ENCODE measurements at places on chromosomes 12 and 14.

DNA sequence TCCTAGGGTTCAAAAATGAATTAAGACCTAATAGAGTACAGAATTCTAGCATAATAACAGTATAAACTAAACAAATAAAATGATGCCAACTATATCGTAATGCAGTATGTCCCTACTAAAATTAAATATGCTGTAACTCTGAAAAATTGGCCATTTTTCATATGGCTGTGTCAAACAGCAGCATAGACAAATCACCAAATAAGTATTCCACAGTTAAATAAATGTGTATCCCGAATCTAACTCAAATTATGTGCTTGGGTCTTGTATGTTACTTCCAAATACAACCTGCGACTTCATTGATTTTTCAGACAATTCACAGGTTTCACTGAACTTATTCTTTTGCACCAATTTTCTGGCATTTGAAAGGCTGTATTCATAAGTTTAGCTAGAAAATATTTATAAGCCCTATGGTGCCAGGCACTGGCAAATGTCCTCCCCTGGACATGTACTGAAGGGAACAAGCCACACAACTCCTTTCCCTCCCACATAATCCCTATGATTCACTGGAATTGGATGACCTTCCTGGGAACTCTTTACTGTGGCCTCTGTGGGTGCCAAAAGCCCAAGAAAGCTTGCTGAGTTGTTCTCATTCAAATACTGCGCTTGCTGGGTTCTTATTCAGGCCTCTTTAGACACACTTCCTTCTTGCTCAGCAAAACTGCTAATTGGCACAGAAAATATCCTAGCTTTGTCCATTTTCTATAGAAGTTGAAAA is 108.8 kb downstream of the KITLG start:
- peak; percentile 52 for DNase-seq

DNA sequence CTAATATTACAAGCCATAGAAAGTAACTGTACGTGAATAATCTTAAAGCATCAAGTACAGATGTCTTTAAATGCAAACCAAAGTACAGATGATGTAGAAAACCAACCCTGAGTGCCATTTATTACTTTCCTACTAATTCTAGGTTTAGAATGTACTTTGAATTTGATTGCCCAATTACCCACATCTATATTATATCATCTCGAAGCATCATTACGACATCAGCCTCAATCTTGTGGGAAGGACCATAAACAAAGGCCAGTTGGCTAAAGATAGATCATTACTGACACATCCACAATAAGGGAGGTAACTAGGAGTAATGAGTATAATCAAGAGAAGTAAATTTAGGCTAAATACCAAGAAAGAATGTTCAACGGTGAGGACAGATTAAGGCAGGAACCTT is 478.9 kb downstream of the BCAT1 start:
- DNase-seq = no peak

DNA sequence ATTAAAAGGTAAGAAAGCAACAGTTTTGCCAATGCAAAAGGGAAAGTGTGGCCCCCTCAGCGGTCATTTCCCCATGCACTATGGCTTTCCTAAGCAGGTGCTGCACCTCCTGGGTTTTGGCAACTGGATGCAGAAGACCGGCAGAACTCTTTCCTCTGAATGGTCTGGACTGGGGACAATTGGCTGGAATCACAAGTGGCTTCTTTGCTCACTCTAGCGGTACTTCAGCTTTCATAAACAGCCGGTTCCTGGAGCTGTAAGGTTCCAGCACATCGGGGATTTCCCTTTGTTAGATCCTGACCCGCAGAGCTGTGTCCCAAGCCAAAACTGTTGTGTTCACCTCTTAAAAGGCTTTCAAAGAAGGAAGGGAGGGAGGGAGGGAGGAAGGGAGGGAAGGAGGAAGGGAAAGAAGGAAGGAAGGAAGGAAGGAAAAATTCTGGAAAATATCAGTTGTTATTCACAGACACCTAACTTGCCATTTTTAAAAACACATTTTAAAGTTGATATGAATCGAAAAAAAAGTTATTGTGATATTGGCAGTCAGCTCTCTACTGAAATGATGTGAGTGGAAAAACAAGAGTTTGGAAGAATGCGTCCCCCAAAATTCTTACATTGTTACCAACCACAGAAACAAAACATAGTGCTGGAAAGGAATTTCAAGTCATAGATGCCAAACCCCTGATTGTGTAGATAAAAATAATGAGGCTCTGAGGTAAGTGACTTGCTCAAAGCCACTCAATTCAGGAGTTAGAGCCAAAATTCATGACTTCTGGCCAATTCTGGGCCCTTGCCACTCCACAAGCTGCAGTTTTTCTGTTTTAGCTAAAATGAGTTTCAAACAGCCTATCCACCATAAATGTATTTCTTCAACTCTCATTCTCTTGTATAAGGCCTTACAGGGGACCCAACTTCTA is 220.6 kb upstream of the HMGA2 start:
- DNase-seq = peak; percentile 69

DNA sequence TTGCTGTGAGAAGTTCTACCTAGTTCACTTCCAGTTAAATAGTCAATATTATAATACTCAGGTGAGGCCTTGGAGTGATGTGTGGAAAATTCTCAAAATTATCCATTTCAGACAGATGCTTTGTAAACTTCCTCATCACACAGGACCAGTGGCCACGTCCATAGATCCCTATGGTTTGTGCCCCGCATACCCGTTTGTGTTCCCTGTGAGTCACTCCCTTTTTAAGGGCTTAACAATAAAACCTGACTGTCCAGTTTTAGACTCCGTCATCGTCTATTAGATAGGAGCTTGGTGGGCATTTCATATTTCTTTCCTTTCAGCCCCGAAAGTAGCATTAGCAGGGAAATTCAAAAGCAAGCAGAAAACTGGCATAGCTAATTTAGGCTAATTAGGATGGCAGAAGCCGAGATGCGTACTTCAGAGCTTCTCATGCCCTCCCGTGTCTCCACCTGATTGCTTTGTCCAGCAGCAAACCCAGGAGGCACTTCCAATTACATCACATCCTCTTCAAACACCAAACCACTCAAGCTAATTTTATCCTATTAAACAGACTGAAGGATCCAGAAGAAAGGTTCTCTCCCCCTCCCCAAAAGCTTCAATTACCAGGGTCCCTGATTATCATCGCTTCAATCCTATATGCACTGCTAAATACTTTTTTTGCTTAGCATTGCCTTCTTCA is 186.6 kb upstream of the OTX2 start:
- no peak for DNase-seq

- peak; percentile 52 for DNase-seq
These were observed 771 bp downstream of the DAAM1 start for GRCh38 chr14:59189091-59189785.

DNA sequence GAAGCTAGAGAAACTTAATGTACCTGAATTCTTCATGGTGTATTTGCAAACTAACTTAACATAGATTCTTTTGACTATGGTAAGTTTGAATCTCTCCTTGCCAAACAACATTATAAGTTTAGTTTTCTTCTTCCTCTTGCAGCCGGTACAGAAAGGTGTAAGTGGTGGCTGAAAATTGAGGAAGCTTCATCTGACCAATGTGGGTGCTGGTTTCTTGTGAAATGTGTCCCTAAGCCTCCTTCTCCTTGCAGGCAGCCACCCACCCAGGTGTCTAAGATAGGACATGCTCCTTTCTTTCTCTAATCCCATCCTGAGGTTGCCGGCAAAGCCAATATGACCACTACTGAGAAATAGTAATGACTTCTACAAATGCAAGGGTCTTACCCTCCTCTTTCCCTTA is 20.6 kb downstream of the GSG1 start:
- no peak for DNase-seq

DNA sequence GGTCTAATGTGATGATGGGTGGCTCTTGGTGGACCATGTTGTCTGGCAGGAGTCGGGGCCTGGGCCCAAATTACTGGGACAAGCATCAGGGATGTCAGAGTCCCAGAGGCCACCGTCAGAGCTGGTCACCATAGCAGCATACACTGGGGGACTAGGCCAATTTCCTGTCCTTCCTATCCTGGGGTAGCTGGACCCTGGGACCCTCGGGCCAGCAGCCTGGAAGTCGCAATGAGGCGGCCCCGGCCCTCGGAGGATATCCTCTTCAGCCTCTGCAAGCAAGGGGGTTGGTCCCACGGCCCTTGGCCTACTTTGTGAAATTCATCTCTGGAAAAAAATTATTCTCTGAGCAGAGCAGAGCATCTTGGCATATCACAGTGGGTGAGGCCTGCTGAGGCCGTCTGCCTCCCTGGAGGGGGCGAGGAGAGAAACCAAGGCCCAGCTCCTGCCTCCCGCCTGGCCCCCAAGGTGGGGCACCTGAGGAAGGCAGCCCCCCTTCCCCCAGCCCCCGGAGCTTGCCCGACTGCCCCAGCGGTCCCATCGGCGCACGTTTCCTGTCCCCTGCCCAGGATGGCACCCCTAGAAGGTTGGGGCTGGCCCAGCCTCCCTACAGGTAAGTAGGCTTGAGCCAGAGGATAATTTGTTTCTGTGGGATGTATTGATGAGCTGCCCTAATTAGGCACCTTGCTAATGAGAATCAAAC is 135.0 kb upstream of the MYL2 start:
- no peak for DNase-seq

- no peak for DNase-seq
These were observed 612.4 kb downstream of the NRXN3 start for GRCh38 chr14:78782551-78782950.

DNA sequence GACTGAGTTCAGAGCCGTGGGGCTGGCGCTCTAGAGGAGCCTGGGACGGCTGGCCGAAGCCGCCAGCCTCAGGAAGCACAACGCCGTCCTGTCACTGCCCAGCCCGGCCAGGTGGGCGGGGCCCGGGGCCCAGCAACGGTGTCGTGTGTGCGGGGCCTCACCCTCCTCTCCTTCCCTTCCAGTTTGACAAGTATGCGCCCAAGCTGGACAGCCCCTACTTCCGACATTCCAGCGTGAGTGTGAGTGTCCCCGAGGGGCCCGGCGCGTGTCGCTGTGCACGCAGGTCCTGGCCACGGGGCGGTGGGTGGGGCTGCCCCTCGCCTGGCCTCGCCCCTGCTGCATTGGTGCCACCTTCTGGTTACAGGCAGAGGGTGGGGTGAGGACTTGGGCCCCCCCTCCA is 38.3 kb downstream of the LRCOL1 start:
- no peak for DNase-seq

DNA sequence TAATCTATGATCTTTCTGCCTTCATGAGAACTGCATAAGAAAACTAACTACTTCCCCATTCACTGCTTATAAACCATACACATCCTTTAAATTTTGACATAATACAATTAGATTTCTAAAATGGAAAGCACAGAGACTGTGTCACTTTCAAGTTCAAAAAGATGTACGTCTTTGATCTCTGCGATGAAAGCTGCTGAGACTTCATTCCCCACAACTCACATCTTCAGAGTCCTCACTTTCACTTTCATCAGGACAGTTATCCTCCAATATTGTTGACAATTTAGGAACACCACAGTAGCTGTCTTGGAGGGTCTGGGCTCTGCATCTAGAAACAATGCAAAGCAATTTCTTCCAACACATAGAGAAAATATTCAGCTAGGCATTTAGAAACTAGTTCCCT is 47.9 kb upstream of the KCNC2 start:
- no peak for DNase-seq

GRCh38 chr14:64639340-64639821 is 64.8 kb upstream of the PLEKHG3 start:
- DNase-seq = no peak

GRCh38 chr14:35808076-35808637 is 938 bp downstream of the RALGAPA1 start:
- DNase-seq = no peak

- no peak for DNase-seq
These were observed 31.5 kb upstream of the FGF6 start for GRCh38 chr12:4477129-4477528.

DNA sequence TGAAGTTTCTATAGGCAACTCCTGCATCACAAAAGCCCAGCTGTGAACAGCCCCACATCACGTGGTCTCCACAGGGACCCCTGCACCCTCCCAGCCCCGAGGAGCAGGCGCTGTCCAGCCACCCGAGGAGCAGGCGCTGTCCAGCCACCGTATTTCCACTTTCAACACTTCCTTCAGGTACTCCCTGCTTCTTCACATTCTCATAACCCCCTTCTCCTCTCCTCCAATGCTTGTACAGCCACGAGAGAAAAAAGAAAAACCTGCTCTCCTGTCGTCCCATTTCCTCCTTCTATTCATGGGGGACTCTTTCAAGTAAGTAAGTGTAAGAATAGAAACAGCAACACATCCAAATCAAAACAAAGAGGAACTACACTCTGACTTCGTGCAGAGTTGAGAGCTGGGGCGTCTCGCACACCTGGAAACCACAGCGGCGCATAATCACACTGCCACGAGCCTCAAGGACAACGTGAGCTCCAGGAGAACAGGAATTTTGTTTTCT is 11.9 kb downstream of the CDC42BPB start:
- no peak for DNase-seq

GRCh38 chr14:21015312-21015711 is 9.5 kb downstream of the NDRG2 start:
- DNase-seq = no peak

- DNase-seq = no peak
These were observed 59.1 kb upstream of the HECTD1 start for GRCh38 chr14:31266437-31267331.

DNA sequence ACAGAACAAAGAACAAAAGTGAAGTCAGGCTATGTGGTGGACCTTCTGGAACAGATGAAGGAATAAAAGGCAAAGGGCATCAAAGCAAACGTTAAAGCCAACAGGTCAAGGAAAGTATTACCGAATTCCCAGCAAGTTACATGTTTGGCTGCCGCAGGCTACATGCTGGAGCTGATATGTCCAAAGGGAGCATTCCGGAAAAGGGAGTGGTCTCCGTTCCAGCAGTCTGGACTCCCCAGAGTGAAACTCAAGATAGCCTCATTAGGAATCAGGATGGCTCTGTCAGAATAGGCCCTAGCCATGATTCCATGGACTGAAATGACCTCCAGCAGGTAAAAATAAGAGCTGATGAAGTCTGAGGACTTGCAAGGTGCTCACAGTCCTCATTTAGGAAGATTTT is 379.8 kb upstream of the PRICKLE1 start:
- no peak for DNase-seq

DNA sequence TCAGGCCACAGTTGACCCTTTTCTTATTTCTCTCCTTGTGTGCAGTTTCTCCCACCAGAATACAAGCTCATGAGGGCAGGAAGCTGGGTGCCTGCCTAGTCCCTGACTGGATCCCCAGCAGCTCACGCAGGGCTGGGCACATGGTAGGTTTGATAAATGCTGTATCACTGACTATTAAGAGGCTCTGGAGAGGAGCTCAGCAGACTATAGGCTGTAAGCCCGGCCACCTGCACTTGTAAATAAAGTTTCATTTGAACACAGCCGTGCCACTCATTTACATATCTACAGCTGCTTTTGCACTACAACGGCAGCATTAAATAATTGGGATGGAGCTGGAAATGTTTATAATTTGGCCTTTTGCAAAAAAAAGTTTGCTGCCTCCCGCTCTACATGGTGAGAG is 32.0 kb downstream of the CHGA start:
- no peak for DNase-seq

- peak; percentile 12 for DNase-seq
These were observed 952 bp downstream of the DRAM1 start for GRCh38 chr12:101878243-101878821.

DNA sequence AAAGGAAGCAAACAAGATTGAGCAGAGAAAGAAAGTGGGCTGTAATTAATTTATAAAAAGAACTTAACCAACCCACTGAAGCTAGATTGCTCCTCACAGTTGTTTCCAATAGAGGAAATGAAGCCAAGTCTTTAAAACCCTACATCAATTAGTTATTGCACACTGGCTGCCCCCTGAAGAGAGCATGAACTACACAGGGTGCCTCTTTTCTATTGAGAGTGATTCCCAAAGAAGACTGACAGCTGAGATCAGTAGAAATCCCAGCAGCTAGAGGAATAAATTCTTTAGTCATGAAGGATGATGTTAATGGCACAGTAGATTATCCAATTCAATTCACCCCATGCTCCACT is 8.6 kb upstream of the USP15 start:
- no peak for DNase-seq

GRCh38 chr12:124551268-124552144 is 15.9 kb downstream of the NCOR2 start:
- no peak for DNase-seq

Measured in muscle of arm (tissue), 14 donors.